GM23248 (cell line): ENCODE measurements at places on chromosomes 12 and 14. TPM values are rescaled to one million over a fixed set of nuclear protein-coding genes. Genes with fewer than 3 reads are reported as not detected.

DNA sequence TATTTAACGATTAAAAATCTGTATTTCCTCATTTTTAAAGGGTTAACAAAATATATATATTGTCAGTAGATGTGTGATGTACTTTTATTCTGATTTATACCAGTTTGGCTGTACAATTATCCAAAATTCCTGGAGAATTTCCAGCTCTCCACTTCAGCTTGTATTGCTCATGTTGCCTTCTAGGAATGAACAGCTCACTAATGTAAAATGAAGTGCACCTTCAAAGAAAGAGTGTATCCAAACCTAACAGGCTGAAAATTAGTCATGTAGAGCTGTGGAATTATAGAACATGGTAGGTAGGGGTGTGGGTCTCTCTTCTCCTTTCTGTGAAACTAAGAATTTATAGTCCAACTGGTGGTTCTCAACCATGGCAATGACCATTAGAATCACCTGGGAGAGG lies 362.0 kb downstream of the ETNK1 start:
- DNase-seq: peak; percentile 40

DNA sequence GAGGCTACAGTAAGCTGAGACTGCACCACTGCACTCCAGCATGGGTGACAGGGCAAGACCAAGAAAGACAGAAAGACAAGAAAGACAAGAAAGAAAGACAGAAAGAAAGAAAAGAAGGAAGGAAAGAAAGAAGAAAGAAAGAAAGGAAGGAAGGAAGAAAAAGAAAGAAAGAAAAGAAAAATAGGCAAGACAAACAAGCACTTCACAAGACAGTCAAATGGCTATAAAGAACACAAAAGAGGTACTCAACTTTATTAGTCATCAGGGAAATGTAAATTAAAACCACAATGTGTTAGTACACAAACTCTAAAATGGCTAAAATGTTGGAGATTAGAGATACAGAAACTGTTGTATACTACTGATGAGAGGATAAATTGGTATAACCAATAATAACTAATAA lies 6.6 kb downstream of the ATXN3 start:
- peak; percentile 12 for DNase-seq

GRCh38 chr14:21852061-21852664 lies 178.5 kb upstream of the OR4E1 start:
- DNase-seq: peak; percentile 51

GRCh38 chr12:91958816-91959215 lies 186.8 kb downstream of the BTG1 start:
- peak; percentile 72 for DNase-seq

GRCh38 chr12:63821781-63822251 lies 22.7 kb upstream of the SRGAP1 start:
- DNase-seq: peak; percentile 72

GRCh38 chr14:74965486-74966153 lies 10.2 kb upstream of the PGF start:
- DNase-seq: peak; percentile 84

DNA sequence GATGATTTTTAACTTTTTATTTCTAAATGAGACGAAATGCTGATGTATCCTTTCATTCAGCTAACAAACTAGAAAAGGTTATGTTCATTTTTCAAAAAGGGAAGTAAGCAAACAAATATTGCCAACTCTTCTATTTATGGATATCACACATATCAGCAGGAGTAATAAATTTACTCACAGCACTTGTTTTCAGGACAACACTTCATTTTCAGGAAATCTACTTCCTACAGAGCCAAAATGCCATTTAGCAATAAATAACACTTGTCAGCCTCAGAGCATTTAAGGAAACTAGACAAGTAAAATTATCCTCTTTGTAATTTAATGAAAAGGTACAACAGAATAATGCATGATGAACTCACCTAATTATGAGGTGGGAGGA lies 139.6 kb downstream of the HMGA2 start:
- DNase-seq: no peak

DNA sequence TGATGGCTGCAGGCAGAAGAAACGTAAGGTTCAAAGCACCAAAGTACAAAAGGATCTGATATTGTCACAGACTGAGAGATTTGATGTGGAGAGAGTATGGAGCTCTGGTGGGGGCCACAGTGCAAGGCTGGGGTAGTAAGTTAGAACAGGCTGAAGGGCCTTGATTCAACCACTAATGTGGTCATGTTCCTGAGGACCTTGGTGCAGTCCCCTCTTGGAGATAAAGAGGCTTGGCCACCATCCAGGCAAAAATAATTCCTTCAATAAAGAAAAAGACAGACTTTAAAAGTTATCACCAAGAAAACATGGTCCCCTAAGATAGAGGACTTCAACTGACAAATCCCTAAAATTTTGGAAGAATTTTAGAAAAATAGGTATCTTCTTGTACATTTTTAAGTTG lies 17.4 kb downstream of the CAPZA3 start:
- DNase-seq: no peak

DNA sequence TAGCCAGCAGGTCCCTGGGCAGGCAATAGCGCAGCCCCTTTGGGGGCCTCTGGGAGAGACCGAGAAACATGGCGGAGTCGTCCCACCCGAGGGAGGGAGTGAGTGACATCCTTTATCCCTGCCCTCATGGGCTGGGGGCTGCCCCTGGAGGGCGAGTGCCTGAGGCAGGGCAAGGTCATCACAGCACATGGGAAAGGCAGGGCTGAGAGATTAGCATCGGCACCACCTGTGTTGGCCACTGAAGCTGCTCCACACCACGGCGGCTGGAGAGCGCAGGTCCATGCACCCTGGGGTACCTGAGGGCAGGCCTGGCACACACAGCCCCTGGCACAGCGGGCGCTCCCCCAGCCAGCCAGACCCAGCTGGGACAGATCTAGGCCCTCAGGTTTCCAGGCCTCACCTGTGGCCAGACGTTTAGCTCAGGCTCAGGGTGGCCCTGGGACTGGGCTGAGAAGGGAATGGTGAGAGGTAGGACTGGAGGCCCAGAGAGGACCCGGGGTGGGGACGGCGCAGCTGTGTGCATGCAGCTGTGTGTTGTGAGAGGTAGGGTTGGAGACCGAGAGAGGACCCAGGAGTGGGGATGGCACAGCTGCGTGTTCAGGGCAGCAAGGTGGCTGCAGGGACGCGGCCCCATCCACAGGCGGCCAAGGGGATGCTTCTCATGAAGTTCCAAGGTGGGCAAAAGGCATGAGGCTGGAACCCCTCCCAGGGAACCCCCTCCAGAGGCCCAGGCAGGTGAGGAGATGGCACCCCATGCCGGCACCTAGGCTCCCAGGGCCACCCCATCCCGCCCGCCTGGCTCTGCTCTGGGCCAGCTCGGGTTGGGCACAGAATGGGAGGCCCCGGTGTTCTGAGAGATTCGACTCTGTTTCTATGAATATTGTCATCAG lies 74.1 kb downstream of the KIF26A start:
- no peak for DNase-seq

DNA sequence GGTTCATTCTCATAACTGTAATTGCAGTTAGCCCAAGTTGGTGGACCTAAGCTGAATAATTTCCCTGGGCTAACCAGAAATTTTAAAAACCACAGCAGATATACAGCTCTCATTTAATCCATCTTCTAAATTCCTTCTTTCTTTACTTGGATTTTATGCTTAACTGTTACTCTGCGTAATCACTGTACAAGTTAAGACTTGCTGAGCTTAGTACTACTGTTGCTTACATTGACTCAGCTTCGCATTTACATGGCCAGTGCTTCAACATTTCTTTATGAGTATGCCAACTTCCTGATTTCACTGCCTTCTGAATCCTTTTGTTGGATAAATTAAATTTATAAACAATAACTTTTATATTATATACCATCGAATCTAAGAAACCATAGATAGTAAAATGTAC lies 147.4 kb downstream of the SLC38A4 start:
- no peak for DNase-seq

DNA sequence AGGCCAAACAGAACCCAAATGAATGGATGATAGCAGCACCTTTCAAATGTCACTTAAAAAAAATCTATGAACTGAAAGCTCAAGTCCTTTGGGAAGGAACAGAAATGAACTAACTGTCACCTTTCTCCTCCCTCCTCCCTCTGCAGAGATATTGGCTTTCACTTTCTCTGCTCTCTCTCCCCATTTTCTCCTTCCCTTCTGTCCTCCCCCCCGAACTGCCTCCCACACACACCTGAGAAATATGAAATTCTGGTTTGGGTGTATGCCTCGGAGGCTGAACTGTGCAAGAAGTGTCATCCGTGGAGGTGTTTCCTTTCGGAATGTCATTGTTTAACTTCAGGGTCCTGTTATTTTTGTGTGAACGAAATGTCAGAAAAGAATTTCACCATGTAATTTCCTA lies 87.8 kb downstream of the NEDD1 start:
- no peak for DNase-seq

DNA sequence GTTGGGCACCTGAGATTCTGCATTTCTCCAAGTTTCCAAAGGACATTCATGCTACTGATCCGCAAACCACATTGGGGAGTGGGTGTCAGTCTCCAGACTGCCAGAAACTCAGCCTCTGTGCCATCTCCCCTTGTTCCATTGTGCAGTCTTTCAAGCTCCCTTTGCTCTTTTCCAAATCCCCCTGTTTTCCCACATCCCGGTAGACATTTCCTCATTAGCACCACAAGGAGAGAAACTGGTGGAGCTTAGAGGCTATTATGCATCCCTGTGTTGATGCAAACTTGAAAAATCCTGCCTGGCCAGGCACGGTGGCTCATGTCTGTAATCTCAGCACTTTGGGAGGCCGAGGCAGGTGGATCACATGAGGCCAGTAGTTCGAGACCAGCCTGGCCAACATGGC lies 10.7 kb downstream of the CCDC63 start:
- no peak for DNase-seq

DNA sequence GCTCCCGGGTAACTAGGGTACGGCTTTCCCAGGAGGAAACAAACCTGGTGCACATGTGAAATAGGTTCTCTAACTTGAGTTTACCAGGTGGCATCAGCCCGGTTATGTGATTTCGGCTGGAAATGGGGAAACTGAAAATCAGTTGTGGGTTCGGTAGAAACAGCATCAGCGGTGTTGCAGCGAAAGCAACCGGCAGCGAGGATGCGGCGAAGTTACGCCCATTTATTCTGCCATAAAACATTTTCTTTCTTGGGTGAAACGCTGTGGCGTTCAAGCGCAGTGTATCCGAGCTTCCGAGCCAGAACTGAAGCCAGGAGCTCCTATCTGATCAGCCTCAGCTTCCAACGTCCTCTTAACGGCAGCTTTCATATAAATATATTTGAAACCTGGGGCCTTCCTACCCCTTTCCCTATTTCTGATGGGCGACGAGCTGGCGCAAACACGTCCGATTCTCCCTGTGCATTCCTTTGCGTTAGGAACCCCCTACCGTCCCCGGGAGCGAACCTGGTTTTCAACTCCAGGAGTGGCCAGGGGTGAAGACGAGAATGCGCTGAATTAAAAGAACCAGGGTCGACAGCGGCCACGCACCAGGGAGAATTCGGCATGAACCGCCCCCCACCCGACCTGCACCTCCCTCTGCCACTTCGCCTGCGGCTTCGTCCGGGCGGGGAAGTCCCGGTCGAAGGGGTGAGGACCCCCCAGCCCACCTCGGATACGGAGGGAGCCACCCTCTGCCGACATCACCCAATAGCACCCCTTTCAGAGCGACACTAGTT lies 1.6 kb downstream of the DPF3 start:
- peak; percentile 70 for DNase-seq

GZMH gene
- not detected in 2 replicates for polyA plus RNA-seq

KLHL33 gene
- polyA plus RNA-seq: 0.05 TPM in 1 of 2 replicates, not detected in the other

SOCS2 gene
- polyA plus RNA-seq: 52.4 and 52.8 TPM in 2 replicates

DLGAP5 gene
- 15.5 and 17.8 TPM in 2 replicates for polyA plus RNA-seq

C12orf42 gene
- polyA plus RNA-seq: not detected in 2 replicates

CCDC197 gene
- polyA plus RNA-seq: not detected in 2 replicates

SMIM41 gene
- not detected in 2 replicates for polyA plus RNA-seq

ERBB3 gene
- polyA plus RNA-seq: 1.9 and 2.1 TPM in 2 replicates

GARIN6 gene
- polyA plus RNA-seq: not detected in 2 replicates
